Activated naive CD4-positive, alpha-beta T cell treated with Interleukin-2 at 50 U/mL for 16 hours (primary cell): ENCODE measurements at places on chromosomes 5 and 9.

- DNase-seq: no peak
Observed at GRCh38 chr9:134861595-134862334, 18.8 kb upstream of the FCN2 start.

DNA sequence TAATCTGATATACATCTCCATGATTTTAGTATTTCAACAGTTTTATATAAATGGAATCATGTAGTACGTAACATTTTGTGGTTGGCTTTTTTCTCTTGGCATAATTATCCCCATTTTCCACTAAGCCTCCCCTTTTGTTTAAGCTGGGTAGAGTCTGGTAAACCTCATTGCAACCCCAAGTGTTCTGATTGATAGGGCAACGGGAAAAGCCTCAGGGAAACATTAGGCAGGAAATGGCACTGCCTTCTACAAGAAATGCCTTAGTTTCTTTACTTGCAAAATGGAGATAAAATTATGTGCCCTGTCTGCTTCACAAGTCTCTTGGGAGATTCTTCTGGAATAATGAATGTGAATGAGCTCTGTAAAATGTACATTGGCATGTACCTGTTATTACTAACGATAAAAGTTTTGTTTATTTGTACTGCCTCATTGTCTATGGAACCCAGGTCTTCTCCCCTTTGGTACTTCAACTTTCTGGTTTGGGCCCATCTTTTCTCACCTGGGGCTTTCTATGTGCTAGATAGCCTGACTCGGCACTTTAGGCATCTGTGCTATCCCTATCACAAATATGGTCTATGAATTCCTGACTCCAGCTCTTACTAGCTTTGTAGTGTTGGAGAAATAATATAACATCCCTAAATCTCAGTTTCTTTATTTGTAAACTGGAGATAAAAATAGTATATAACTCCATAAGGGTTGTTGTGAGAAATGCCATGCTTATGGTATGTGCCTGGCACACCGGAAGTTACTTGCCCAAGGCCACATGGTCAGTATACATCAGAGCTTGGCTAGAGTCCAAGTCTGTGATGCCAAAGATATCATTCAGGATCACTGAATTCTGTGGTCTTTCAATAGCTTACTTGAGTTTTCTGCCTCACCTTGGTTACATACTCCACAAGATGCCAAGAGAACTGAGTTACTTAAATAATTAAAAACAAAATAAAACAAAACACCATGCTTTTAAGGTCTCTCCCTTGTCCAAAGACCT lies 48.2 kb upstream of the ZNF169 start:
- DNase-seq: no peak

- no peak for DNase-seq
Observed at GRCh38 chr5:11527652-11528349, 376.4 kb downstream of the CTNND2 start.

DNA sequence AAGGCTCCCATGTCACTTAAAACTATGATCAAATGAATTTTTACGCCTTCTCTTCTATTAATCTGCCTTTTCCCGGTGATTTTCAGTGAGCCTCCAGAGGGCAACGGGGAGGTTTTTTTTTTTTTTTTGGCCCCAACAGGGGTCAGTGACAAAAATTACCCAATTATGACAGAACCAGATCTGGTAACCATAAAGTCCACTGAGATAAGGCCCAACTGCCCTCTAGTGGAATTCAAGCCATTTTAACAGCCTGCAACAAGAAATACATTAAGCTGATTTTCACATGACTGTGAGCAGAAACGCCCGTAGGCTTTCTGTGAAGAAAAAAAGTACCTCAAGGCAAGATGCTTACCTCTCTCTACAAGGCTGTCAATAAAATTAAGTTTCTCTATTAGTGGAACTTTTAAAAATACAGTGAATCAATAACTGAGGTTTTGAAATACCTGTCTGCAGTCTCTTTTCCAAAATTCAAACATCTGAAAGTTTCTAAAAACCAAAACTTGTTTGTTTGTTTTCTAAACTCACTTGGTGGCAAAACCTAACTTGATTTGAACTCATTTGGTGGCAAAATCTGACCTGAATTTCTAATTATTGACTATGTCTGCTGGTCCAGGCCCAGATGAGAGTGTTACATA lies 49.7 kb upstream of the FST start:
- no peak for DNase-seq

- no peak for DNase-seq
Observed at GRCh38 chr5:59873113-59873512, 20.4 kb downstream of the PDE4D start.

GRCh38 chr5:133967124-133967523 lies 1.3 kb downstream of the C5orf15 start:
- DNase-seq: no peak

DNA sequence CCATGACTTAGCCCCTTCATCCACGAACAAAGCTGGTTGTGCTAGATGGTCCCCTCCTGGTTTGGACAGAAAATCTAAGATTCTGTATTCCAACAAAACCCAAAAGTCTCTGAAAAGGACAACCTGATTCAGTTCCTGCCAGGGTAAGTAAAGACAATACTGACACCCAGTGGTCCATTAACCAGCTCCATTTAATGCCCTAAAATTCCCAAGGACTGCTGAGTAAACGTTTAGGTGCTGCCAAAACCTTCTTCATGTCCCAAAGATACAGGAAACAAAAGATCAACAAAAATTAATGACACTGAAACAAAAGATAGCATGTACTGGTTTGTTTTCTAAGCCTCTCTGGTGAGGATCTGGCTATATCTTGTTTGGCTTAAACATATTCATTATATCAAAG lies 25.3 kb upstream of the PPP1R2B start:
- no peak for DNase-seq

DNA sequence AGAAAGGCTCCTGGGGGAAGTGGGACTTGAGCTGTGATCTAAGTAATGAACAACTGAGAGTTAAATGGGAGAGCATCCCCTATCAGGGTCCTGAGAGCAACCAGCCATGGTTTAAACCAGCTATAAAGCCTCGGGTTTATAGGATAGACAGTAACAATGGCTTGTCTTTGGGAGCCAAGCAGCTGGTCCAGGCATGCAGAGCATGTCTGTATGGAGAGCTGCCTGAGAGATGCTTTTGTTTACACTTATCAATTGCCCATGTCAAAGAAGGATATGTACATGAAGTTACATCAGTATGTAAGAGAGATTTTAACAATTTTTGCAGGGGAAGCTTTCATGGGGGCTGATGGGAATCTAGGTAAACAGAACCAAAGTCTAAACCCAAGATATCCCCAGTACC lies 4.4 kb downstream of the TGFBI start:
- DNase-seq: no peak

- DNase-seq: no peak
Observed at GRCh38 chr9:13863112-13863511, 450.8 kb downstream of the NFIB start.

DNA sequence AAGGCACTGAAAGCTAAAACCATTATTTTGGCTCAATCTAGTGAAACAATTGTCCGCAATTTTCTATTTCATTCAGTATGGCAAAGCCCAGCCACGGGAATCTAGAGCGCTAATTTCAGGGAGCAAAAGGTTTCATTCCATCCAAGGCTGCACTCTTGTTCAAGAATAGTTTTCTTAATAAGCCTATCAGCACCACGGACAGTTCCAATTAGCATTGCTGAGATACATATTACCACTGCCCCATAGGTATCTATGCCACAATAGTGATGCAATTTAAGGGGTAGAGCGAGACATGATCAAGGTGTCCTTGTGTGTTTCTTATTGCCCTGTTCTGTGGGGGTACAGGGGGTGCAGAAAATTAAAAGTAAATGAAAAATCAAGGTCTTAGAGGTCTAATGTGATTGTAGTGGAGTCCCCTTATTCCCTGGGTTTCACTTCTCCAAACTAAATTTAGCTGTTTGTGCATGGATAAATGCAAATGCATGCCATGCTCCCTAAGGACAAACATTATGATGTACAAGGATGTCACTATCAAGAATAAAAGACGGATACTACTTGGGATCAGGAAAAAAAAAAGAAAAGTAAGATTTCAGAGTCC lies 45.5 kb downstream of the SPOCK1 start:
- DNase-seq: no peak

DNA sequence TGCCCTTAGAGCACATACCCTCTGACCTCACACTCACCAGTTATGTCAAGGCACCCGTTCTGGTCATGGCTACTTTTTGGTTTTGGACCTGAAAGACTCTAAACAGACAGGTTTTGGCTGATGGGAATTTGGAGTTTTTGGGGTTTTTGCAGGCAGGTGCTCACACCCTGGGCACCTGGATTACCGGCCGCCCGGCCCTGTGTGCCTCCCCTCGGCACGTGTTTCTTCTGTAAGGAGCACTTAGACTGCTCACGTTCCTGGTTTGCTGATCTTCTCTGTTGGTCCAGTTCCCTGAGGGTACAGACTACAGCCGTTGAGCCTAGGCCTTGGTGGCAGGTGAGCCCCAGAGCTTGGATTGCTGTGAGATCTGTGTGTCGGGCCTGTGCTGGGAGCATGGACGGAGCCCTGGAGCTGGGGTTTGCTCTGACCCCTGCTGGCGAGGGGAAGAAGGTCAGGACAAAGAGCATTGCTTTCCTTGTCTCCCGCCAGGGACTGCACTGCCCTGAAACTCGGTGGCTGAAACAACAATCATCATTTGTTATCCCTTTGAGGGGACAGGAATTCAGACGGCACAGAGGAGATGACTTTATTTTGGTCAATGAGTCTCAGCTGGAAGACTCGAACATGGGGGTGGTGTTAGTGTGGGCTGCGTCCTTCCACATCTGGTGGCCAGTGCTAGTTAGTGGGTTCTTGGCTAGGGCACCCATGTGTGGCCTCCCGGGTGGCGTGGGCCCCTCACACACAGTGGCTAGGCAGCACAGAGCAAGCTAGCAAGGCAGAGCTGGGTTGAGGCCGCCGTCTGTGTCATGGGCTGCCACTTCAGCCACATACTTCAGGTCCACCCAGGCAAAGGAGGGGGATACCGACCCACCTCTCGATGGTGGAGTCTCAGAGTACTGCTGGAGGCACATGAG lies 76.4 kb downstream of the EHMT1 start:
- DNase-seq: no peak

- no peak for DNase-seq
Observed at GRCh38 chr5:55347786-55348185, 40.0 kb downstream of the MTREX start.

GRCh38 chr5:165143741-165144140 lies 1638.3 kb downstream of the MAT2B start:
- DNase-seq: no peak

DNA sequence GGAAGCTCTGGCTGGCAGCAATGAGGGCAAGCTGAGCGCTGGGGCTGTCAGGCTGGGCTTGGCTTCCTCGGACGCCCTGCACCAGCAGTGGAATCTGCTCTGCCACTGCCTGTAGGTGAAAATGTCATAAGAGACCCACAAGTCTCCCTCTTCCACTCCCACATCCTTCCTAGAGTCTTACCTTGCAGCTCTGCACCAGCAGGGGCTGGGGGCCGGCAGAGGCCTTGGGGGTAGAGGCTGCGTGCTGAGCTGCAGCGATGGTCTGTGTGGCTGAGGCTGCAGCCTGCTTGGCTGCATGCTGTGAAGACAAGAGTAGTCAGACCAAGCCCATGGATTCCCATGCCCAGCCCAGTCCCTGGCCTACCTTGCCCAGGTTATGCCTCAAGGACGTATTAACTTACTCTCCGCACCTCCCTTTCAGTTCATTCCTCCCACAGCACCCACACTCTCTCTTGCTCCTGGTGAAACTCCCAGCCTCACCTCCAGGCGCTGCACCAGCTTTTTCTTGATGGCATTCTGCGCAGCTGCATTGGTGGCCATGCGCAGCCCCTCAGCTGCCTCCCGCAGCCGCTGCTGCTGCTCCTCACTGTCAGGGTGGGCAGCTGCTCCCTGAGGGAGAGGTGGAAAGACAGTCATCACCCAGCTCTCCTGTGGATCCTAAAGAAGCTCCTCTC lies 17.3 kb downstream of the TLN1 start:
- DNase-seq: no peak

GRCh38 chr5:143129910-143130612 lies 273.4 kb downstream of the NR3C1 start:
- DNase-seq: no peak

DNA sequence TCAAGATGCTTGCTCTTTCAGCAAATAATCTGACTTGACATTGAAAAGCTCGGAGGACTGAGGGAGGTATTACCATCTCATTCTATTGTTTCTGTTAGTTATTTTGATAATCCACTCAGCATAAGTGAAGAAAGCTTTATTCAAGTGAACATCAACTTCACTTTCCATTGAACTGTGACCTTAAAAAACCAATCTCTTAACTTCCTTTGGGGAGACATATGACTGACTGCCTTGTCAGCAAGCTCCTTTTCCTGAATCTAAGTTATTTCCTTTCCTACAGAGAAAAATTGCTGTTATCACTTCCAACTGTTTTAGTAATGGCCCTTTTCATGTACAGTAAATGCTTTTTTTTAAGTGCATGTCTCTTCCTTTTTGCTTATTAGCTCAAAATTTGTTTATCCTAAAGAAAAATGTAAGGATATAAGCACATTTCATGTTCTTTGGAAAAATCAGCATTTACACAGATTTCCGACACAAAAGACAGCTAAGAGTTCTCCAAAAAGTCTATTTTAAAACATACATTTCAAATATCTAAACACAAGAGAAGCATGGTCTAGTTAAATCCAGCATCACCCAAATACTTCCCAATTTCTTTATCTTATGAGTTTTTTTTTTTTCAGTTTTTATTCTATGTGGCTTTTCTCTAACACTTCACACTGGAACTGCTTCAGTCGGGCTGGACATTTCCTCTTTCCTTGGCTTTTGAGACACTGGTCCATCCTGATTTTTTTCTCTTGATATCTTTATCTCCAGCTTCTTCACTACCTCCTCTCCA lies 117.9 kb upstream of the DAB2 start:
- no peak for DNase-seq

GRCh38 chr5:87020099-87020934 lies 247.4 kb upstream of the RASA1 start:
- peak; percentile 24 for DNase-seq
